Esophagus squamous epithelium (tissue), 5 donors: ENCODE measurements at places on chromosomes 16 and 17.

DNA sequence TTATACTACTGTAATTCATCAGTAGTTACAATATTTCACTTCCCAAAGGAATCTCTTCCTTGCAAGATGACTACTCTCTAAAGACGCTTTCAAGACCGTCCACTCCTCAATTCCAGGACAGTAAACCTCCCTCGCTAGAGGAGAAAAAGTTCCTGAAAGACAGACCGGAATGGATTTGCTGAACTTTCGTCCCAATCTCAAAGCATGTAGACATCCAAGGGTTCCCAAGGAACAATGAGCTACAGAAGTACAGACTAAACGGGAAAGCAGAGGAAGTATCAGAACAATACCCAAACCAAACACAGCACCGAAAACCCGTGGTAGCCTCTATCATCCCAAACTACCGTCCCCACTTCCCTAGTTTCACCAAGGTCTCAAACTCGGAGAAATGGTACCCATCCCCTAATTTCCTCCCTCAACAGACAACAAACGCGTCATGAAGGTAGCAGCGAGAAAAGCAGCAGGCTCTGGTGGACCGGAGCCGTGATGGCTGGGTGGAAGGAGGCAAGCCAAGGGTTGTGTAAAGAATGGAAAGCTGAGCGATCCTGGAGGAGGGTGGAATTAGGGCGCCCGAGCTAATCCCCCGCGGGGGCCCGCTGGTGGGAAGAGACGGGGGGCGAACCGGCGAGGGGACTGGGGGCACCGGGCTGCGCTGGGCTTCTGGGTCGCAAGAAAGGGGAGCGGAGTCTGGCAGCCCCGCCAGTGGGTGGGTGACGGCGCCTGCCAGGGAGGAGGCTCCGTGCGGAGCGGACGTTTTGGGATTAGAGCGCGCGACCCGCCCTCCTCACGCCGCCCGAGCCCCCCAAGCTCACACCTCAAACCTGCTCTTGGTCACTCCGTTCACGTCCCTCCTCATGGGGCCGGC is 647 bp downstream of the FBXL20 start:
- DNase-seq, result no peak

GRCh38 chr17:72422505-72423285 is 301.9 kb downstream of the SOX9 start:
- DNase-seq, result no peak

- DNase-seq, result no peak
Measured at GRCh38 chr17:17871913-17872312, 35.1 kb upstream of the SREBF1 start.

GRCh38 chr16:24748242-24748641 is 18.8 kb downstream of the TNRC6A start:
- no peak for DNase-seq

GRCh38 chr17:73400915-73401545 is 89.2 kb upstream of the CDC42EP4 start:
- DNase-seq, result no peak

DNA sequence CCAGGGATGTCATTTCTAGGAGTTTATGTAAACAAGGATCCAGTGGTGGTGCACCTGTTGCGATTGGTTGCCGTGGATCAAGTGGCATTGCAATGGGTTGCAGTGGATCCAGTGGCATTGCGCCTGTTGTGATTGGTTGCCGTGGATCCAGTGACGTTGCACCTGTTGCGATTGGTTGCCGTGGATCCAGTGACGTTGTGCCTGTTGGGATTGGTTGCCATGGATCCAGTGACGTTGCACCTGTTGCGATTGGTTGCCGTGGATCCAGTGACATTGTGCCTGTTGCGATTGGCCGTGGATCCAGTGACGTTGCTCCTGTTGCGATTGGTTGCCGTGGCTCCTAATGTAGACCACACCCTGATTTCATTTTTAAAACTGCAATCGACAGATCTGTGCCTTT is 56.2 kb upstream of the CRISPLD2 start:
- no peak for DNase-seq

GRCh38 chr17:73508931-73509605 is 135.2 kb downstream of the SDK2 start:
- DNase-seq, result no peak

DNA sequence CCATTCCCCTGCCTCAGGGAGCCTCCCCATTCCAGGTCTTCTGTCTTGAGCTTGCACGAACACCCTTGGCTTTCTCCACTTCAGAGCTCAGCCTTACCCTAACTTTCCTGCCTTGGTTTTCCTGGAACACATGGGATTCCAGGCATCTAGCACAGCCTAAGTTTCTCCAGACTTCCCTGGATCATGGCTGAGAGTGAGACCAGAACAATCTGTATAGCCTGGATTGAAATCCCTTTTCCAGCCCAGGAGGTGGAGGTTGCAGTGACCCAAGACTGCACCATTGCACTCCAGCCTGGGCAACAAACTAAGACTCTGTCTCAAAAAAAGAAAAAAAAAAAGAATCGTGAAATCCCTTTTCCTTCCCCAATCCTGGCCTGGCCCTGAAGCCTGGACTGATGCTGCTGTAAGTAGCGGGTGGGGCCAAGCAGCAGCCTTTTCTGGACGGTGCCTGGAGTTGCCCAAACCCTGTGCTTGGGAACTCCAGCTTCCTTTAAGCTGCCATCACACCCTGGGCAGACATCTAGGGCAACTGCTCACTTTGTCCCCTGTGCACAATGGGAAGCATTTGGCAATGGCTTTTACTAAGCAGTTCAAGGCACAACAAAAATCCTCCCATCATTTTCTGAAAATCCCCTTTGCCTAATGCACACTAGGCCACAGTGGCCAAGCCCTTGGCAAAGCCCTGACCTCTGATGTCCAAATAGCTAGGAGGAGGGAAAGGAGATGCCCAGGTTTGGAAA is 12.0 kb upstream of the SLC16A5 start:
- DNase-seq, result no peak

- DNase-seq, result no peak
Measured at GRCh38 chr17:62900096-62900495, 65.9 kb upstream of the TANC2 start.

GRCh38 chr16:66728804-66729203 is 22.6 kb downstream of the DYNC1LI2 start:
- no peak for DNase-seq

DNA sequence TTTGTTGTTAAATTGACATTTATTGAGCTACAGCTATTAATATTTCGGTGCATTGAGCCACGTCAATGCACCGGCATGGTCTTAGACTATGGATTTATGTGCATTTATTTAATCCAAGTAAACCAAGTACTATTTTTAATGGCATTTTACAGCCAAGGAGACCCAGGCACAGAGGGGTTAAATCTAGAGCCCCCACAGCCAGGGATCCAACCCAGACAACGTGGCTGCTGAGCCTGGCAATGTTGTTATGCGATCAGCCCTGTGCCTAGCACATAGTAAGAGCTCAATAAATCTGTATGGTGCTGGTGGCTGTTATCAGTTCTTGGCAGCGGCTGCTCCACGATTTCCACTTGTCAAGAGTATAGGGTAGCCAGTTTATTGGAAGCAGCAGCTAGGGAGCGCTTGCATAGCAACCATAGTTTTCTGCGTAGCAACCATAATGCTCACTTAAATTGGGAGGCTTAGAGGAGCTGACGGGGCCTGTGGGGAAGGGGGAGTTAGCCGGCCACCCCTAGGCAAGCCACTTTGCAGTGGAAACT is 541 bp upstream of the RBBP6 start:
- no peak for DNase-seq

DNA sequence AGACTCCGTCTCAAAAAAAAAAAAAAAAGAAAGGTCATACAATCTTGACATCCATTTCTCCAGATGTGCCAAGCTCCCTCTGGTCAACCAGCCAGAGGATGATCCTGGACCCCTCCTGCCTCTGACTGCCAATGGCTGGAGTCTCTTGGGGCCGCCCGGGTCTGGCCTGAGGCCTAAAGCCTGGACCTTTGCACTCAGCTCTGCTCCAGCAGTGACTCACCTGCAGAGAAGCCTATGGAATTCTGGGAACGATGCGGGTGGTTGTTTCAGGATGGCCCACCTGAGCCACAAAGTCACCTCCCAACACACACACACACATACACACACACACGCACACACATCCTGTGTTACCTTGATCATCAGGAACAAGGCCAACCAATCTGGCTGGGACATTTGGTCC is 64.0 kb upstream of the DNAH17 start:
- no peak for DNase-seq

DNA sequence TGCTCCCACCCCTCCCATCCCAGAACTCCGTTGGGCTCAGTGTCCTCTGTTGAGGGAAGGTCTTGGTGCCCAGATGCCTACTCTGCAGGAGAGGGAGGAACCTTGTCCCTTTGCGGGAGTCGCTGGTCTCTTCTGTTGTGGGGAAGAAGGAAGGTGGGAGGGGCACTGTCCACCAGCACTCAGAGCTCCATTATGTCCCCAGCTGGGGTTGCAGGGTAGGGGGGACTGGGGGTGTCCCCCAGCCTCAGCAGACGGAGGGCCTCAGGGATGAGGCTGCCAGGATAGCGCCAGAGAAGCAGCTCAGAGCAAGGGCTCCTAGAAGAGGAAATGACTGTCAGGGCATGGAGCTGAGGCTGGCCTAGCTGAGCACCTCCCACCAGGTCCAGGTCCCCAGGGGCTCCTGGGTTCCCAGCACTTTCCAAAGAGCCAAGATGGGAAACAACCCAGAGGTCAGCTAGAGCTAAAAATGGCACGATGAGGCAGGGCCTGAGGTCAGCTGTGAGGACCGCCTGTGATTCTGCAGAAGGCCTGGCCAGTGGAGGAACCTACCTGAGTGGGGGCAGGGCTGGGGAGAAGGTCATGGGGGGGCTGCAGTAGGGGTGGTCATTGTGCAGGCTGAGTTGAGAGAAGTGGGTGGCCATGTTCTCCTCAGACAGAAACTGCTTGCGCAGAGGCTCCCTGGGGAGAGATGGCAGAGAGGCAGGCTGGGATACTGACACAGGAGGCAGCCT is 893 bp downstream of the HCFC1R1 start:
- DNase-seq, result no peak

GRCh38 chr17:76379646-76380376 is 4.6 kb upstream of the SPHK1 start:
- no peak for DNase-seq

DNA sequence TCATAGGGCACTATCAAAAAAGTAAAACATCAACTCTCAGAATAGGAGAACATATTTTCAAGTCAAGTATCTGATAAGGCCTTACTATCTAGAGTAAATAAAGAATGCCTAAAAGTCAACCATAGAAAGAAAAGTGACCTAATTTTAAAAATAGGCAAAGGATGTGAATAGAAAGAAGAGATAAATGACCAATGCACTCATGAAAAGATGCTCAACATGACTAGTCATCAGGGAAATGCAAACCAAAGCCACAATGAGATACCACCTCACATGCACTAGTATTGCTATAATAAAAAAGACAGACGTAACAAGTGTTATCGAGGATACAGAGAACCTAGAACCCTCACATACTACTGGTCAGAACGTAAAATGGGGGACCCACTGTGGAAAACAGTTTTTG is 90.8 kb downstream of the DYNLRB2 start:
- no peak for DNase-seq

GRCh38 chr16:57118461-57119084 is 26.2 kb downstream of the CPNE2 start:
- no peak for DNase-seq

GRCh38 chr16:73285436-73286201 is 237.7 kb upstream of the ZFHX3 start:
- no peak for DNase-seq

- no peak for DNase-seq
Measured at GRCh38 chr16:57372372-57373116, at the start of gene CX3CL1. Gene CX3CL1, plus strand, starts transcription at chr16:57372490. Its CDS starts 79 bp downstream, at chr16:57372569.

DNA sequence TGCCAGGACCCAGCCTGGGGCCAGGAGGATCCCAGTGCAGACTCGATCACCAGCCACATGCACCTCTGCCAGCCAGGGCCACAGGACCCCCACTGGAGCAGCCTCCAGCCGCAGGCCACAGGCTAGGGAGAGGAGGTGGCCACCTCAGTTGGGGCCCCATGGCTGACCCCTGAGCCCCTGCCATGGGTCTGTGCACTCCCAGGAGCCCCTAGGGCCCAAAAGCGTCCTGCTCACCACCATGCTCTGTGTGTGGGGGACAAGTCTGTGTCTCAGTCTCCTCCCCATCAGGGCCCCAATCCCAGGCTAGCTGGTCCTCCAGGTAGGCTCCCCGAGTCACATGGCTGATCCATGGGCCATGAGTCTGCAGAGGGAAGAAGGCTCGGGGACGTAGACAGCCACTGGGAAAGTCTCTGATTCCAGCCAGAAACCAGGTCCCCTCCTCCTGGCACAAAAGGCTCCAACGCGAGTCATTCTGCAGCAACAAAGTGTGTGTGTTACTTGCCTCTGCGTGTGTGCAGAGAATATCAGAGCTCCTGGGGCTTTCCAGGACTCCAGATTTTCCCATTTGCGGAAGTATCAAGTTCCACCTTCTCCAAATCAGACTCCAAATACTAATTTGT is 6.1 kb upstream of the PRSS8 start:
- no peak for DNase-seq

DNA sequence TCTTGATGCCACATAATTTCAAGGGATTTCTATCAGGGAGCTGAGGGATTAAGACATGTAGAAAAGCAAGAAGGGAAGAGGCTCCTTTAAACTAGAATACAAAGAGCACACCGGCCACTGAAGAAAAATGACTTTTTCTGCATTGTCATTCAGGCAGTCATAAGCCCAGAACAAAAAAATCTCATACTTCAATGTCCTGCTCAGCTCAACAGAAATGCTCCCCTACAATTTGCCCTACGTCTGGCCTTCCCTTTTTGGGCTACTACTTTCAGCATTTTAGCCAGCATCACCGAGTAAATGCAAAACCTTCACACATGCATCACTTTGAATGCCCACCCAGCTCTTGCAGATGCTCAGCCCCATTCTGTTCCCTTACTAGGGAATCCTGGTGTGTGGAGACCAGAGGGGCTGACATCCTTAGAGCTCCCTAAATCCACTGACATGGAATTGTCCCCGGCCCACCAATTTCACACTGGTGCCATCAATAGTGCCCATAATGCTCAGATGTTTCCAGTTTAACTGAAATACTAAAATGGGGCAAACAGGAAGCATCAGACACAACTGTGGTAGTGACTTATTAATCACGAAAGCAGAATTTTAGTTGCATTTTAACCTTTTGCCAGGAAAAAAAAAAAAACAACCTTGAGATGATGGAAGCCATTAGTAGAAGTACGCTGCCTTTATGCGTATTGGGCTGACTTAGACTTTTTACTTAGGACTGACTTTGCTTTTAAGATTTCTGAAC is 2.7 kb downstream of the MAP3K14 start:
- DNase-seq, result no peak

GRCh38 chr17:34384822-34385605 is 22.0 kb upstream of the CCL1 start:
- no peak for DNase-seq

DNA sequence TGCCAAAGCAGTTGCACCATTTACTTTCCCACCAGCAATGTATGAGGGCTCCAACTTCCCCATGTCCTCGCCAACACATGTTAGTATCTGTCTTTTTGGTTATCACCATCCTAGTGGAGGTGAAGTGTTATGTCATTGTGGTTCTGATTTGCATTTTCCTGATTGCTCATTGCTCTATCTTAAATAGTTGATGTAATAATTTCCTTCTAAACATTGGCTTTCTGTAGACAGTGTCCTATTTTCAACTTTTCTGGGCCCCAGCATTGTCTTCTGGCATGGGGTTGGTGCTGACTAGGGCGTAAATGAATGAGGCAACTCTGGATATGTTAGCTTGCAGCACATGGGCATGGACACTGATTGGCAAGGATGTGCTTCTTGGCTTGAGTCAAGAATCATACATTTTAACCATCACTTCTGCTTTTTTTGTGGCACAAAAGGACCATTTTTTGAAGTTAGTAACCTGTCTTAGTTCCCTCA is 25.1 kb downstream of the PLCG2 start:
- no peak for DNase-seq

- DNase-seq, result no peak
Measured at GRCh38 chr17:59520251-59520650, 45.2 kb upstream of the DHX40 start.

GRCh38 chr16:17069681-17070080 is 401.1 kb downstream of the XYLT1 start:
- no peak for DNase-seq
